Activated CD4-positive, alpha-beta T cell treated with anti-CD3 and anti-CD28 coated beads for 36 hours (primary cell): ENCODE measurements at places on chromosomes 1 and 21. TPM values are rescaled to one million over a fixed set of nuclear protein-coding genes. Genes with fewer than 3 reads are reported as not detected.

Gene S100PBP
- total RNA-seq = 34.3 TPM

- H3K27me3 ChIP-seq = no peaks in the 10 kb centered on the region
- H3K4me1 ChIP-seq = peaks cover 20% of the 10 kb centered on the region
- peaks cover 6% of the 10 kb centered on the region for H3K36me3 ChIP-seq
- DNase-seq = no peak
- no peak overlapping the region for H3K4me3 ChIP-seq
Observed at GRCh38 chr21:14616380-14617039, 70.4 kb upstream of the SAMSN1 start.

GRCh38 chr1:234915924-234916675 is 212.5 kb downstream of the TOMM20 start:
- peaks cover 20% of the 10 kb centered on the region for H3K4me1 ChIP-seq
- H3K27me3 ChIP-seq = no peaks in the 10 kb centered on the region
- no peak overlapping the region for H3K4me3 ChIP-seq
- DNase-seq = no peak

DNA sequence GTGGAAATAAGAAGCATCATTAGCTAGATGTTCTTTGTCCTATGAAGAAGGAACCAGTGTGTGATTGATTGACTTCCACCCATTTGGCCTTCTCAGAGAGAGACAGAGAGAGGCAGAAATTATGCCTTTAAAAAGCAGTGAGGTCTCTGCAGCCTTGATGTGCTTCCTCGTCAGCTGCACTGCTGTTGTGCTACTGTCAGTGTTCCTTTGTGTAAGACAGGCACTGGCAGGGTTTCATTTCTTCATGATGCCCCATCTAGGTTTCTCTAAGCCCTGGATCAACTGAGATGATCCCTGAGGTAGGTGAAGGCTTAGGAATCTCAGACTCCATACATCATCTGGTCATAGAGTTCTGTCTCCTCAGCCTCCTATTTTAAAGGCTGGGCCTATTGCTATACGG is 34.9 kb downstream of the GPR3 start:
- no peak for DNase-seq
- peaks cover 76% of the 10 kb centered on the region for H3K4me1 ChIP-seq
- H3K27me3 ChIP-seq = no peaks in the 10 kb centered on the region
- H3K36me3 ChIP-seq = peaks cover 26% of the 10 kb centered on the region
- H3K4me3 ChIP-seq = peak overlapping the region; percentile 1
- peak overlapping the region; percentile 30 for H3K27ac ChIP-seq
